ENCODE measurements at places on chromosomes 1 and 21.

- H3K4me1 ChIP-seq, result peaks cover 18% of the 10 kb centered on the region
- DNase-seq, result no peak
- no peak overlapping the region for H3K4me3 ChIP-seq
- H3K36me3 ChIP-seq, result no peaks in the 10 kb centered on the region
These were observed 34.7 kb upstream of the AK4 start for GRCh38 chr1:65113298-65113697.

DNA sequence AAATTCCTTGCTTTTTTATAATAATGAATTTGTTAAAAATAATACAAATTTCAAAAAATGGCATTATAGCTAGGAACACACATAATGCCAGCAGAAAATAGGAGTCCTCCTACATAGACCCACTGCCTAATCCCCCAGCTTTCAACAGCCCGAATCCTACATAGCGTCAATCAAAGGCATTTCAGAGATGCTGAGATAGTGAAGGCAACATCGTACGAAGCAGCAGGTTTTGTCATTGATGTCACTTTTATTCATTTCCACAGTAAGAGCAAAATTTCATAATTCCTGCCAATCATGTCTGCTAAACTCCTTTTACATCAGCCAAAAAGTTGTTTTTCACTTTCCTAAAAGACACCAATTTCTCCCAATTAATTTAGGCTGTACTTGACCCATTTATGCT, 94.1 kb downstream of the GREM2 start:
- no peak for DNase-seq
- peaks cover 9% of the 10 kb centered on the region for H3K27me3 ChIP-seq
- no peak overlapping the region for H3K4me3 ChIP-seq
- no peaks in the 10 kb centered on the region for H3K36me3 ChIP-seq
- no peaks in the 10 kb centered on the region for H3K4me1 ChIP-seq

DNA sequence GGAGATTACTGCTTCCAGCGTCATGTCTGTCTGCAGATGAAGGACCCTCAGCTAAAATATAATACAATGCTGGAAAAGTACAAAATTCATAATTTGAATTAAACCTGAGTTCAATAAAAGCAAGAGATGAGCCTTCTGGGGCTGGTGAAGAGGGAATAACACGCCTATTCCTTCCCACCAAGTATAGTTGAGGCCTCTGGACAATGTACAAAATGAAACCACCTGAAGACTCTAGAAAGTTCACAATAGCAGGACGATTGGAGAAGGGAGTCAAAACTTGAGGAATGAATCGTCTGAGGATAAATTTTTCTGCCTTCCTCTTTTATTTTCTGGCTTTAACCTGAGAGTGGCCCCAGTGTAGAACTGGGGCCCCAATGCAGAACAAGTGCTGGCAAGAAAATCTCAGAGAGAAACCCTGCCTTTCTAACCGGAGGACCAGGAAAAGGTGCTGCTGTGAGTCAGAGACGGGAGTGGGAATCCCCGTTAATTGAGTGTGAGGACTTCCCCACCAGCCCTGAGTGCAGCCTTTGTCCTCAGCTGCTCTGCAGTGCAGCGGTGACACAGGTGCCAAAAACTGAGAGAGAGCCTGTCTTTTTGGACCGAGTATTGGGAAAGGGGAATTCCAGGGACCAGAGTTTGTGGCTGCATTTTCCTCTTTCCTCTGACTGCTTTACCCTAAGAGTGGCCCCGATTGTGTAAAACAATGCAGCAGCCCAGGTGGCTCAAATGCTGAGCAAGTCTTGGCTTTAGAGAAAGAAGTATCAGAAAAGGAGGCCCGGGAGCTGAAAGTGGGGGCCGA, 264.9 kb downstream of the DYRK1A start:
- peaks cover 23% of the 10 kb centered on the region for H3K27me3 ChIP-seq
- H3K36me3 ChIP-seq, result no peaks in the 10 kb centered on the region
- no peak overlapping the region for H3K4me3 ChIP-seq
- no peak for DNase-seq
- no peak overlapping the region for H3K27ac ChIP-seq

DNA sequence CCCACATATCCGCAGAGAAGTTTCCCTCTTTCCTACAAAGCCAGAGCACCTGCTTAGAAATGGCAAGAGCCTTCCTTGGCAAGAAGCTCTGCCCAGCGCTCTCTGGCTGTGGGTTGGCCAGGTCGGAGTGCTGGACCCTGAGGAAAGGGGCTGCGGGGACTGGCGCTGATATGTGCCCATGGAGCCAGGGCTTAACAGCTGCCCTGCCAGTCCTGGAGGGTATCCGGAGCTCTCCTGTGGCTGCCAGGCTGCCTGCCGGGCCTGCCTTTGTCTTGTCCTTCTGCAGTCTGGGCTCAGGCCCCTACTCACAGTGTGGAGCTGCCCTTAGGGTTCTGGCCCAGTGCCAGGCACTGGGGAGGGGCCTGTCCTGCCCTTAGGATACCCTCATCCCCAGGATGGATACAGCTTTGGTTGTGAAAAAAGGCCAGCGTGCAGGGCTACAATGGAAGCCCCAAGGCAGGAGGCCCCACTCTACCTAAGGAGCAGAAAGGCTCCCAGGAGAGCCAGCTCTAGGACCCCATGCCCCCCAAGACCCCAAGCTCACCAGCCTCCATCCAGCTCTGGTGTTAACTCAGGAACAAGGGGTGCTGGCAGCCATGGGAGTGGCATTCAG, 43.4 kb downstream of the KIAA1614 start:
- no peak overlapping the region for H3K4me3 ChIP-seq
- H3K27me3 ChIP-seq, result no peaks in the 10 kb centered on the region
- H3K4me1 ChIP-seq, result no peaks in the 10 kb centered on the region
- no peak for DNase-seq

DNA sequence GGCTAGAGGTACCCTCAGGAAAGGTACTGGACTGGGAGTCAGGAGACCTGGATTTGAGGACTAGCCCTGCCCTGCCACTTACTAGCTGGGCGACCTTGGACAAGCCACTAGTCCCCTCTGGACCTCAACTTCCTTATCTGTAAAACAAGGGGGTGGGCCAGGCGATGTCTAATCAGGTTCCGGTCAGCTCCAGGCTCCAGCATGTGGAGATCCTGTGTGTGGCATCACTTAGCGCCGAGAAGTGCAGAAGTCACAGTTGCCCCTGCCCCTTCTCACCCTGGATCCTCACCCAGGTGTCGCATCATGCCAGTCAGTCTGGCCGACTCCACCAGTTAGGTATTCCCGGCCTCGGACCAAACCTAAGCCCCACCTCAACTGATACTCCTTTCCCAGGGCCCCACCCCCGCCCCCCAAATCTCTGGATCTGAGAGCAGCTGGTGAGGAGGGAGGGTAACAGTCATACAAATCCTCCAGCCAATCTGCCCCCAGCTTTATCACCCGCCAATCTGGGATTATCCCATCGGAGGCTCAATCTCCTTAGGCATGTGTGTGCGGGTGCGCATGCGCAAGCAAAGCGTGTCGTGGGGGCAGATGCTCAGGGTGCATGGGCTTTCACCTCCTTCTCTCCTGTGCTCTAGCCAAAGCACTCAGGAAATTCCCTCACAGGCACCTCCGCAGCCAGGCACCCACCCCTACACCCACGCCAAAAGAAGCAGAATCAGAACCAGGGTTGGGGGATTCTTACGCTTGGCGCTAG, 5.4 kb downstream of the CELF3 start:
- H3K4me1 ChIP-seq, result no peaks in the 10 kb centered on the region
- DNase-seq, result no peak
- no peak overlapping the region for H3K4me3 ChIP-seq
- H3K27ac ChIP-seq, result no peak overlapping the region

DNA sequence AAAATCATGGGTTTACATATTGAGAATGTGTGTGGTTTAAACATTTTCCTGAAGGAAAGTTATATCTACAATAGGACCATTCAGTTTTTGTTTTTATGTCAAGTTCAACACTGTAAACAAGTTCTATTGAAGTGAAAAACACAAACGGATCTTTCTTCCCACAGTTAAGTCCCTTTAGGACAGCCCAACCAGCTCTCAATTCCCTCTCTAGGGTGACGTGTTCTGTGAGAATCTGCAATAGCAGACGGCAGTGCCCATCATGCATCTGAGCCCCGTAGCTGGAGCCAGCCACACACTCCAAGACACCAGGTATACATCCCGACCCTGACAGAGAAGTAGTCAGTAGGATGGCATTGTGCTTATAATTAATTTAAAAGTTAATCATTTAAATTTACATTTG, 26.3 kb upstream of the IVNS1ABP start:
- peaks cover 5% of the 10 kb centered on the region for H3K4me1 ChIP-seq
- DNase-seq, result no peak
- H3K27me3 ChIP-seq, result no peaks in the 10 kb centered on the region
- H3K27ac ChIP-seq, result no peak overlapping the region

DNA sequence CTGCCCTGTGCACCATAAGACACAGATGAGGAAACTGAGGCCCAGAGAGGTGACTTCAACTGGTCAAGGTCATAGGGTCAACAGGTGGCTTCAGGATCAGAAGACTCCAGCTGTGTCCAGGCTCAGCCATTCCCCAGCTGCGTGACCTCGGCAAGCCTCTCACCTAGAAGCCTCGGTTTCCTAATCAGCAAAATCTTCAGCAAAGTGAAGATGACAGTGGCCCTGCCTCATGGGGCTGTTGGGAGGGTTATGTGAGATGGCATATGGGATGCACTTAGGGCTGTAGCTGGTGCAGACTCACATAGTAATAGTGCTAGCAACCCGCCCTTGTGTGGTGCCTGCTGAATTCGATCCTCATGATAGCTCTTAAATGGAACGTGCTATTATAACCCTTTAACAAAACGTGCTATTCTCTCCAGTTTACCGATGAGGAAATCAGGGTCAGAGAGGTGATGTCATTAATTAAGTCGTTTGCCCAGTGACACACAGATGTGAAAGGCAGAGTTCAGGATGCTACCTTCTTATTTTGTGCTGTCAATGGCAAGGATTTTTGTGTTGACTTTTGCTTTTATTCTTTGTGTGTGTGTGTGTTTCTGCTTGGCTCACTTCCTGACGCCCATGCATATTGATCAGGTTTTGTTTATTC, 472.9 kb downstream of the MATN1 start:
- no peak overlapping the region for H3K27ac ChIP-seq
- H3K27me3 ChIP-seq, result peaks cover 31% of the 10 kb centered on the region
- peaks cover 32% of the 10 kb centered on the region for H3K4me1 ChIP-seq

GRCh38 chr1:95583661-95584210, 349.7 kb downstream of the RWDD3 start:
- no peak overlapping the region for H3K27ac ChIP-seq
- peaks cover 1% of the 10 kb centered on the region for H3K27me3 ChIP-seq
- no peak for DNase-seq
- no peaks in the 10 kb centered on the region for H3K4me1 ChIP-seq
- H3K36me3 ChIP-seq, result no peaks in the 10 kb centered on the region

DNA sequence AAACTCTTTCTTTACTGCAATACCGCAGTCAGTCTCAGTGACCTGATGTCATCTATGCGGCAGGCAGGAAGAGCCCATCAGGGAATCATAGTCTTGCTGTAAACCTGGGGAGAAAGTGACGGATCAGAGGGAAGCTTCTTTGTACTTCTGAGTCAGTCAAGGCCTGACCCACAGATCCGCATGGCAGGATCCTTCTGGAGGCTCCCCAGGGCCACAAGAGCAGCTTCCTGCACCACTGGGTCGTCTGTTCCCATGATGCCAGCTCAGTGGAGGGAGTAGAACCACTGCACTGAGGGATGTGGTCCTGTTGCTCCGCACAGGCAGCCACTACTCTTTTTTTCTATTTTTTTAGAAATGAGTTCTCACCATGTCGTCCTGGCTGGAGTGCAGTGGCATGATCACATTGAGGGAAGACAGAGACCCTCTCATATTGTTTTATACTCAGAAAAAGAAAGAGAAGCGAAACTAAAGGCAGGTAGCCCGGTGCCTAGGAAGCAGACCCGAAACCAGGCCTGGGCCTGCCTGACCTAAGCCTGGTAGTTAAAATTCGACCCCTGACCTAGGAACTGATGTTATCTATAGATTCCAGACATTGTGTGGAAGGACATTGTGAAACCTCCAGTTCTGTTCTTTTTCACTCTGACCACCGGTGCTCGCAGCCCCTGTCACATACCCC, 6.3 kb upstream of the ERVH48-1 start:
- H3K36me3 ChIP-seq, result peaks cover 4% of the 10 kb centered on the region
- no peak for DNase-seq
- H3K4me1 ChIP-seq, result peaks cover 16% of the 10 kb centered on the region
- no peaks in the 10 kb centered on the region for H3K27me3 ChIP-seq
- H3K4me3 ChIP-seq, result peak overlapping the region; percentile 22

- DNase-seq, result no peak
- no peaks in the 10 kb centered on the region for H3K36me3 ChIP-seq
- H3K4me1 ChIP-seq, result peaks cover 6% of the 10 kb centered on the region
- H3K4me3 ChIP-seq, result no peak overlapping the region
- H3K27ac ChIP-seq, result no peak overlapping the region
These were observed 15.5 kb upstream of the PADI4 start for GRCh38 chr1:17292299-17293160.

GRCh38 chr21:29892379-29892778, 47.4 kb downstream of the GRIK1 start:
- peaks cover 3% of the 10 kb centered on the region for H3K36me3 ChIP-seq
- DNase-seq, result no peak
- no peaks in the 10 kb centered on the region for H3K4me1 ChIP-seq
- no peak overlapping the region for H3K27ac ChIP-seq
- H3K4me3 ChIP-seq, result no peak overlapping the region

GRCh38 chr1:244710474-244711062, 57.6 kb downstream of the DESI2 start:
- H3K4me1 ChIP-seq, result peaks cover 5% of the 10 kb centered on the region
- peaks cover 6% of the 10 kb centered on the region for H3K36me3 ChIP-seq

DNA sequence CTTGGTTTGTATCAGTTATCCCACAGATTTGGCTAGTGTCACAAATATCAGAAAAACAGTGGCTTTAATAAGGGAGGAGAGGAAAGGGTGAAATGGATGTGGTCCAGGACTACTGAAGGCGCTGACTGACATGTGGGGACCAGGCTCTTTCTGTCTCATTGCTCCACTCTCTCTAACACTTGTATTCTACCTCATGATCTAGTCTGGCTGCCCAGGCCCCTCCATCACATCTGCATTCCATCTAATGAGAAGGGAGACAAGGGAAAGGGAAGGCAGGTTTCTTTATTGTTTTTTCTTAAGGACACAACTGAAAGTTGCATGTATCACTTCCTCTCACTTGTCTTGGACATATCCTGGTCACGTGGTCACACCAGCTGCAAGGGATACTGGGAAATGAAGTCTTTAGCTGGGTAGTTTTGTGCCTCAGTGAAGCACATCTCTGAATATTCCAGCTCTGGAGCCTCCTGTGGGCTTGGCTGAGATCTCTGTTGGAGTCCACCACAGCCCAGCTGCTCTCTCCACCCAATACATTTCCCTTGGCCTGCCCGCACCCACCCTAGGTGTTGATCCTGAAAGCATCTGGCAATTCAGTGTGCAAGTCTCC, 42.0 kb upstream of the PADI2 start:
- H3K27ac ChIP-seq, result no peak overlapping the region
- peak; percentile 50 for DNase-seq
- no peaks in the 10 kb centered on the region for H3K36me3 ChIP-seq
- H3K4me3 ChIP-seq, result no peak overlapping the region

GRCh38 chr21:44684483-44684882, 2.5 kb upstream of the KRTAP12-1 start:
- H3K36me3 ChIP-seq, result no peaks in the 10 kb centered on the region
- no peak overlapping the region for H3K4me3 ChIP-seq
- peaks cover 18% of the 10 kb centered on the region for H3K4me1 ChIP-seq
- peaks cover 62% of the 10 kb centered on the region for H3K27me3 ChIP-seq
- no peak overlapping the region for H3K27ac ChIP-seq

Data from type B pancreatic cell (in vitro differentiated cells).